ENCODE measurements at places on chromosomes 4 and X. TPM values are rescaled to one million over a fixed set of nuclear protein-coding genes. Genes with fewer than 3 reads are reported as not detected.

GPRASP2 gene
- 8.0 TPM for total RNA-seq

LIN54 gene
- total RNA-seq, result 11.7 TPM

DNA sequence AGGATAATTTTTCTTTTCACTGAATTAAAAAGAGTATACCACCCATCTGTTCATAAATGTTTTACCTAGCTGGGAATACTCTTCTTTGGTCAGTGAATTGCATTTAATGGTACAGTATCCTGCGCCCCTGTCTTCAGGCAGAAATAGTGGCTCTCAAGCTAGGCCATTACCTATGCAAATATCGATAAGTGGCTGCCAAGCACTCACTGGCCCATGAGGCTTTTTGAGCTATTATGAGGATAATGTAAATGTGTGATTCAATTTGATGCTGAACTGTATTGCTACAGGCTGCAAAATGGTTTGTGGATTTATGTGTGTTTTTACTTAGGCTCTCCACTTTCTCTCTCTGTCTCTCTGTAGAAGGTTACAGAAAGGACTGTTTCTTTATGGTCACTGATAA lies 30.1 kb upstream of the MTMR1 start:
- no peak for DNase-seq
- H3K27me3 ChIP-seq, result no peaks in the 10 kb centered on the region
- no peak overlapping the region for H3K4me3 ChIP-seq
- no peak overlapping the region for H3K27ac ChIP-seq

DNA sequence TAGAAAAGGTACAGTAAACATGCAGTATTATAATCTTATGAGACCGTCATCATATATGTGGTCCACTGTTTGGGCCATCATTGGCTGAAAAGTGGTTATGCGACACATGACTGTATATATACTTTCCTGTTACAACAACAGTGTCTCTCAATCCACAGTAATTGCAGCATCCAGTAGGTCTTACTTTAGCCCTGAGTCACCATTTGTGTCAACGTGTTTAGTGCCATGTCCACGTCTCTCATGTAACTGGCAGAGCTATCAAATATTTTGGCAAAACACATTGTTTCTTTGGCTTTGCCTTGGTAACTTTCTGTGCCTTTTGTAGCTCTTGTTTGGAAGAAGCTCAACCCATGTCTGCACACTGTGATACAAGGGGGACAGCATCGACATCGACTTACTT lies 73.8 kb downstream of the CD38 start:
- DNase-seq, result no peak
- no peak overlapping the region for H3K27ac ChIP-seq
- no peaks in the 10 kb centered on the region for H3K36me3 ChIP-seq
- no peak overlapping the region for H3K4me3 ChIP-seq
- H3K27me3 ChIP-seq, result no peaks in the 10 kb centered on the region
- H3K4me1 ChIP-seq, result no peaks in the 10 kb centered on the region

- DNase-seq, result no peak
- H3K36me3 ChIP-seq, result no peaks in the 10 kb centered on the region
- H3K27me3 ChIP-seq, result no peaks in the 10 kb centered on the region
- H3K4me3 ChIP-seq, result no peak overlapping the region
- no peak overlapping the region for H3K27ac ChIP-seq
Observed at GRCh38 chrX:6498324-6498723, 36.6 kb downstream of the VCX3A start.

- no peak overlapping the region for H3K27ac ChIP-seq
- DNase-seq, result no peak
- no peaks in the 10 kb centered on the region for H3K4me1 ChIP-seq
- no peaks in the 10 kb centered on the region for H3K36me3 ChIP-seq
- H3K4me3 ChIP-seq, result no peak overlapping the region
Observed at GRCh38 chr4:32790803-32791202, 2070.6 kb downstream of the PCDH7 start.

DNA sequence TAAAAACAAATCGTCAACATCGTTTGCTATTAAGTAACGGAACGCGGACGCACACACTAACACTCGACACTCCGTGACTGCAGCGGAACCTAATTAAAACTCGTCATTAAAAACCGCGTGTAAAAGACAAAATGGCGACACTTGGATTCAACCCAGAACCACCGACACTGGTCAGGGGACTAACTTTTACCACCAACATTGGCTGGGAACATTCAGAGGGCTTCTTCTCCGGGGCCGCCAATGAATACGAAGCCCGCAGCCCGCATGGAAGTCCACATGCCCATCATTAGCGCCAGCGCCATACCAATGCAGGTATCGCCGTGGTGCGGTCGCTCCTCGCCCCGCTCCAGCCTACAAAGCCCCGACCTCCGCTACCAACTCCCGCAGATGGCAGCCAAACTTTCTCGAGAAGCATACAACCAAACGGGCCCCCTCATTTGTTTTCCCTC lies 498 bp downstream of the RBMX start:
- no peaks in the 10 kb centered on the region for H3K4me1 ChIP-seq
- H3K27ac ChIP-seq, result peak overlapping the region; percentile 94
- H3K27me3 ChIP-seq, result peaks cover 7% of the 10 kb centered on the region
- H3K4me3 ChIP-seq, result peak overlapping the region; percentile 78

DNA sequence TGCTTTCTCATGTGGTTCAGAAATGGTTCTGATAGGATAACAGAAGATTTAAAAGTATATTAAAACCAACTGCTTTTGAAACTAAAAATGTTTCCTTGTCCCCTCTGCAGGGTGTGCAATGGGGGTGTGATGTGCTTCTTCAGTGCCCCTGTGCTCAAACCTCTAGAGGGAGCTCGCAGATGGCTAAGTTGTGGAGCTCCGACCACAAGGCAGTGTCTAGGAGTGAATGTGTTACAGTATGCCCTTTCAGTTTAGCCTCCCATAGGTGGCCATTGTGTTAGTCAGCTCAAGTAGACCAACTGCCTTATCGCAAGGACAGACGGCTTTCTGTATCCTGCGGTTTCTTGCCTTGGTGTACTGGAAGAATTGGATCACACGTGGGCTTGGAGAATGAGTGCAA lies 130.5 kb downstream of the TENT5D start:
- no peak overlapping the region for H3K27ac ChIP-seq
- no peaks in the 10 kb centered on the region for H3K36me3 ChIP-seq
- H3K27me3 ChIP-seq, result no peaks in the 10 kb centered on the region
- H3K4me1 ChIP-seq, result no peaks in the 10 kb centered on the region

DNA sequence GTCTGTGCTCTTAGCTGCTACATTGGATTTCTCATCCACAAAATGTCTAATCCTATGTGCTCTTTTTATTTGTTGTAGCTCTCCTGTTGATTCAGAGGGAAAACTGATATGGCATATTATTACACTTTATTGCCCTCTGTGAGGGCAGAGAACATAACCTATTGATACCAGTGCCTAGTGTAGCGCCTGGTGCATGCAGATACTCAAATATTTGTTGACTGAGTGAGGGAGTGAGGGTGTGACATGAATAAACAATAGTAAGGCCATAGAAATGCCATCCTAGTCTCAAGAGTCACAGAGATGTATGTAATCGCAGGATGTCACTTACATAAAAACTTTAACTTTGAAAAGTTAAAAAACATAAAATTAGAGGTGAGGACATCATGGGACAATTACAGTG lies 159.1 kb downstream of the SHROOM3 start:
- no peak overlapping the region for H3K27ac ChIP-seq
- H3K4me1 ChIP-seq, result no peaks in the 10 kb centered on the region
- no peaks in the 10 kb centered on the region for H3K27me3 ChIP-seq
- no peak for DNase-seq
- no peaks in the 10 kb centered on the region for H3K36me3 ChIP-seq

DNA sequence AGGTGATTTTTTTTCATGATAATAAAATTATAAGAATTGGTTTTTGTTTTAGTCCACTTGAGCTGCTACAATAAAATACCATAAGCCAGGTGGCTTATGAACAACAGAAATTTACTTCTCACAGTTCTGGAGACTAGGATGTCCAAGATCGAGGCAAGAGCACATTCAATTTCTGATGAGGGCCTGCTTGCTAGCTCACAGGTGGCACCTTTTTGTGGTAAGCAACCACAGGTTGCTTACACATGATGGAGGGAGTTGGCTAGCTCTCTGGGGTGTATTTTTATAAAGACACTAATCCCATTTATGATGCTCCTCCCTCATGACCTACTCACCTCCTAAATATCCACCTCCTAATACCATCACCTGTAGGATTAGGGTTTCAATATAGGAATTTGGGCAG lies 1248.5 kb upstream of the TENM3 start:
- no peak overlapping the region for H3K4me3 ChIP-seq
- no peaks in the 10 kb centered on the region for H3K36me3 ChIP-seq
- no peak overlapping the region for H3K27ac ChIP-seq
- DNase-seq, result no peak

- no peak overlapping the region for H3K27ac ChIP-seq
- no peak overlapping the region for H3K4me3 ChIP-seq
- no peaks in the 10 kb centered on the region for H3K27me3 ChIP-seq
- no peaks in the 10 kb centered on the region for H3K36me3 ChIP-seq
- no peak for DNase-seq
- H3K4me1 ChIP-seq, result no peaks in the 10 kb centered on the region
Observed at GRCh38 chr4:185504098-185505047, 30.9 kb downstream of the PDLIM3 start.

- no peaks in the 10 kb centered on the region for H3K27me3 ChIP-seq
- no peak overlapping the region for H3K27ac ChIP-seq
- no peak for DNase-seq
- H3K4me3 ChIP-seq, result no peak overlapping the region
Observed at GRCh38 chr4:2886161-2886560, 42.5 kb downstream of the ADD1 start.

DNA sequence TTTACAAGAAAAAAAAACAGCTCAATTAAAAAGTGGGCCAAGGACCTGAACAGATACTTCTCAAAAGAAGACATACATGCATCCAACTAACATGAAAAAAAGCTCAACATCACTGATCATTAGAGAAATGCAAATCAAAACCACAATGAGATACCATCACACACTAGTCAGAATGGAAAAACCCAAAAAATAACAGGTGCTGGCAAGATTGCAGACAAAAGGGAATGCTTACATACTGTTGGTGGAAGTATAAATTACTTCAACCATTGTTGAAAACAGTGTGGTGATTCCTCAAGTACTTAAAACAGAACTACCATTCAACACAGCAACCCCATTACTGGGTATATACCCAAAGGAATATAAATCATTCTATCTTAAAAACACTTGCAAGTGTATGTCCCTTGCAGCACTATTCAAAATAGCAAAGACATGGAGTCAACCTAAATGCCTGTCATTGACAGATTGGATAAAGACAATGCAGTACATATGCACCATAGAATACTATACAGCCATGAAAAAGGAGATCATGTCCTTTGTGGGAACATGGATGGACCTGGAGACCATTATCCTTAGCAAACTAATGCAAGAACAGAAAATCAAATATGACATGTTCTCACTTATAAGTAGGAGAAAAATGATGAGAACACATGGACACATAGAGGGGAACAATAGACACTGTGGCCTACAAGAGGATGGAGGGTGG lies 97.6 kb downstream of the RAB28 start:
- no peak overlapping the region for H3K27ac ChIP-seq
- H3K4me3 ChIP-seq, result no peak overlapping the region
- DNase-seq, result no peak
- no peaks in the 10 kb centered on the region for H3K27me3 ChIP-seq
- no peaks in the 10 kb centered on the region for H3K36me3 ChIP-seq

DNA sequence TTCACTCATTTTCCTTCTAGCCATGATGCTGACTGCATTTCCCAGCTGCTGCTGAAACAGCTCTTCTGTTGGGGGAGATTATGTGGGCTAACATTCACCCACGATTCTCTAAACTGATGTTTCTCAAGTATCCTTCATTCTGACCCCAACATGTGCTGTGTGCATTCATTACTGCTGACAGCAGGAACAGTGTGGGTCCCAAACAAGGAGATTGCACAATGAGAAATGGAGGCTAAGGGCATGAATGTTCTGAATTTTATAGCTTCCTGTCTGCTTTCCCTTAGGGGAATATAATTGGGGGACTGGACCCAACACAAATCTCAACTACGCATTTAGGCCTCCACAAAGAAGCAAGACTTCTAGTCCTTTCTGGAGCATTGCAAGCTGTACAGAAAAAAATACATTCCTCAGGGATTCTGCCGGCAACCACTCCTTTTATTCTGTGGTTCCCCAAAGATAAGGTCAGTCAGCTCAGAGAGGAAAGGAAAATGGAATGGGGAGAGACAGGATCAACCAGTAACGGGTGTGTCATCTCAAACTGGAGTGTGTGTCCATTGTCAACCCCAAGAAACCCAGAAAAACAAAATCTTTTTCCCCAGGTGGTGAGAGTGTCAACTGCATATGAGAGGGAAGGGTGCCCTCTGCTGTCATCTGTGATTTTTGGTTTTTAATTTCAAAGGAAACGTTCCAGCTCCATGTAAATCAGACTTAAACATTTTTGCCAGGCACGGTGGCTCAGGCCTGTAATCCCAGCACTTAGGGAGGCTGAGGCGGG lies 81.5 kb upstream of the EGFL6 start:
- peak overlapping the region; percentile 77 for H3K27ac ChIP-seq
- H3K4me3 ChIP-seq, result no peak overlapping the region
- H3K27me3 ChIP-seq, result no peaks in the 10 kb centered on the region
- H3K4me1 ChIP-seq, result no peaks in the 10 kb centered on the region
- H3K36me3 ChIP-seq, result no peaks in the 10 kb centered on the region
- no peak for DNase-seq

DNA sequence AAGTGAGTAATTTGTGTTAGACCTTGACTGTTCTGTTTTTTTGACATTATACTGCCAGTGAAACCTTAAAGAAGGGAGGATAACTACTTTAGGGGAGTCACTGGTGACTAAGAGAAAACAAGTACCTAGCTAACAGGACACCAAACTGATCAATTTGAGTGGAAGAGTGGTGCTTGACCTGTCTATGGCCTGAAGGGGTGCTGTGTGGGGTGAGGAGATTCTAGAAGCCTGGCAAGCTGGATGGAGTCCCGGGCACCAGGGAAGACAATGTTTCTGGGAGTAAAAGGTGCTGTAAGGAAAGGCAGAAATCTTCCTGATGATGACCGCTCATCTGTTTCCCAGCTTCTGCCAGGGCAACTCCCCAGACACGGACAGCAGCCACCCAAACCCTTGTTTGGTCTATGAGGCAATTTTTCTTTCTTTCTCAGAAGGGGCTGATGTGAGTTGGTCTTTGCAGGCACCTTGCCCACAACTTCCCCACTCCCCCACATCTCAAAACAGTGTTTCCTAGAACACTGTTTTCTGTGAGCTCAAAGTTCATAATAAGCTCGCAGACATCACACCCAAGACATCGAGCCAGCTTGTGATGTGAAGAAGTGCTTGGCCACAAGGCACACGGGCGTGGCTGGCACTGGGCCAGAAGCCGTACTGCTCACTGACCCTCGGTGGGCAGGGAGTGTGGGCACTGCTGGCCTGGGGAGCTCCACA lies 4.6 kb downstream of the TXK start:
- H3K4me3 ChIP-seq, result no peak overlapping the region
- H3K27ac ChIP-seq, result no peak overlapping the region
- no peaks in the 10 kb centered on the region for H3K36me3 ChIP-seq
- no peaks in the 10 kb centered on the region for H3K27me3 ChIP-seq
- no peaks in the 10 kb centered on the region for H3K4me1 ChIP-seq
- no peak for DNase-seq

GRCh38 chr4:62288808-62289541 lies 1088.8 kb downstream of the ADGRL3 start:
- H3K4me3 ChIP-seq, result no peak overlapping the region
- no peaks in the 10 kb centered on the region for H3K4me1 ChIP-seq
- no peak for DNase-seq
- H3K27me3 ChIP-seq, result no peaks in the 10 kb centered on the region
- H3K36me3 ChIP-seq, result no peaks in the 10 kb centered on the region

EGF gene
- total RNA-seq, result 12.5 TPM

- no peak overlapping the region for H3K4me3 ChIP-seq
- no peaks in the 10 kb centered on the region for H3K36me3 ChIP-seq
Observed at GRCh38 chr4:152485726-152486276, 50.1 kb downstream of the FBXW7 start.

DOK7 gene
- 3.5 TPM for total RNA-seq
